ENCODE measurements at places on chromosomes 11 and 22. TPM values are rescaled to one million over a fixed set of nuclear protein-coding genes. Genes with fewer than 3 reads are reported as not detected.
A peak's percentile ranks its signal among the peaks of the same experiment; 100 is the strongest.

Gene SULT4A1
- polyA plus RNA-seq: 4.1 TPM

Gene PYGM
- polyA plus RNA-seq: 0.08 TPM

Gene SEC14L6
- not detected for polyA plus RNA-seq

- no peak for DNase-seq
- H3K4me3 ChIP-seq: no peak overlapping the region
- H3K27ac ChIP-seq: no peak overlapping the region
- H3K27me3 ChIP-seq: no peaks in the 10 kb centered on the region
These were observed 253.1 kb downstream of the FAT3 start for GRCh38 chr11:92477686-92478085.

GRCh38 chr11:95443386-95443785, 212.4 kb upstream of the SESN3 start:
- no peaks in the 10 kb centered on the region for H3K27me3 ChIP-seq
- no peak for DNase-seq
- no peaks in the 10 kb centered on the region for H3K4me1 ChIP-seq
- no peaks in the 10 kb centered on the region for H3K36me3 ChIP-seq

GRCh38 chr11:110897035-110897434, 184.8 kb upstream of the ARHGAP20 start:
- H3K4me1 ChIP-seq: peaks cover 16% of the 10 kb centered on the region
- H3K4me3 ChIP-seq: no peak overlapping the region
- H3K36me3 ChIP-seq: no peaks in the 10 kb centered on the region
- peak; percentile 7 for DNase-seq

DNA sequence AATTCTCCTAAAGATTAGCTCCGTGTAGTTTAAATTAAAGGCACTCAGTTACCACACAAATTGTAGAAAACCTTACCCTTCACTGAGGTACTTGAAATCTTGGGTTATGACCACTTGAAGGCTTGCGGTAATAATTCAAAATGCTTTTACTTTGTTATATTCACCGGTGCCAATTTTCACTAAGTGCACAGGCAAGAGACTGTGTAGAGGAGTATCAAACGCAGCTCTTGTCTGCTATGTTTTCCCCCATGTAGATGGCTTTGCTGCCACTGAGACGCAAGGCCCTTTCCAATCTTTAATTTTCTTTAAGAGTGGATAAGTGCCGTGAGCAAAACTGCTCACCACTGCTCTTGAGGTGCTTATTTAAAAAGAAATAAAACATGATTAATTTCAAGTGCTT, 155.8 kb downstream of the CADM1 start:
- no peaks in the 10 kb centered on the region for H3K4me1 ChIP-seq
- no peaks in the 10 kb centered on the region for H3K36me3 ChIP-seq
- H3K4me3 ChIP-seq: no peak overlapping the region

GRCh38 chr11:47725442-47726117, 10.4 kb upstream of the AGBL2 start:
- H3K36me3 ChIP-seq: peaks cover 91% of the 10 kb centered on the region
- DNase-seq: no peak

GRCh38 chr22:49210606-49211005, 617.1 kb downstream of the BRD1 start:
- H3K4me1 ChIP-seq: peaks cover 7% of the 10 kb centered on the region
- H3K4me3 ChIP-seq: no peak overlapping the region
- H3K27ac ChIP-seq: no peak overlapping the region
- H3K36me3 ChIP-seq: no peaks in the 10 kb centered on the region
- DNase-seq: no peak

Measured in SK-N-SH (cell line).